Stimulated activated effector memory CD8-positive, alpha-beta T cell treated with anti-CD3 and anti-CD28 coated beads, Interleukin-12 subunit alpha, Interleukin-12 subunit beta, amount 100 ng/mL, for 72 hours (primary cell): ENCODE measurements at places on chromosomes 1 and 21.

GRCh38 chr1:43296207-43296606 lies 4.6 kb upstream of the TIE1 start:
- DNase-seq, result no peak

DNA sequence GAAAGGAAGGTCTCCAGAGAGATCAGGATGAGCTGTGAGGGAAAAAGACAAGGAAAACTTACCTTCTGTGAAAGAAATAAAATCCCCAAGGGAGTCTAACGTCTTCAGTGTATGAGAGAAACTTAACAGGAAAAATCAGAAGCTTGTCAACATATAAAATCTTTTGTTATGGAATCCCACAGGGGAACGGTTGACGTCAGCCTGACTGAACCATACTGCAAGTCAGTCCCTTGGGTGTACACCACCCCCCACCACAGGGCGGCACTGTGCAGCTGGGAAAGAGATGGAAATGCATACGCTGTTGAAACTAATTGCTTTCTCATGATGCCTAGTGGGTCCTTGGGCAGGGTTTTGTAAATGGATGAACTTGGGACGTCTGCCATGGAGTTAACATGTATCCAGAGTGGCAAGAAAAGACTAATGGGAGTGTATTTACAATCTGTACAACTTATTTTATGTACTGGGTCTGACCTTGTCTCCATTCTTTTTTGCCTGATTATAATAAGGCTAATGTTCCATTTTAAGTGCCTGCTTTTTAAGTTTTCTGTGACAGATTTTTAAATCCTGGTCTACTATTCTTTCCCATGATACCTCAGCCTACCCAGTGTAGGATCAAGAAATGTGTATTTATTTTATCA lies 22.7 kb downstream of the UTP25 start:
- no peak for DNase-seq

GRCh38 chr1:42951588-42951987 lies 7.1 kb downstream of the SLC2A1 start:
- DNase-seq, result no peak

DNA sequence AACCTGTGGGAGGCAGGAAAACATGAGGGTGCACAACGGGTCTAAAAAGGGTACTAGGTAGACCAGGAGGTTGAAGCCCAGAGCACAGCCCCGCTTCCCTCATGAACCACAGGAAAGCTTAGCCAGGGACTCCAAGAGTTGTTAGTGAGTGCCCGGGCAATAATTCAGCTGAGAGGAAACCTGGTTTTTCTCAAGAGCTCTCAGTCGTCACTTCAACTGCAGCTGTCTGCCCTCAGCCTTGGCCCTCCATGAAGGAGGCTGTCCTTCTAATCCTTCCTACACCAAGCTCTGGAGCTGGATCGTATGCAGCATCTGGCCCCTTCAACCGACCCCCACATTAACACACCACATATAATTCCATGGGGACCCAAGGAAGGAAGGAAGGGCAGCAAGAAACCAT lies 77.0 kb upstream of the BACE2 start:
- no peak for DNase-seq

- DNase-seq, result no peak
These were observed 17.1 kb downstream of the SOAT1 start for GRCh38 chr1:179310721-179311120.

DNA sequence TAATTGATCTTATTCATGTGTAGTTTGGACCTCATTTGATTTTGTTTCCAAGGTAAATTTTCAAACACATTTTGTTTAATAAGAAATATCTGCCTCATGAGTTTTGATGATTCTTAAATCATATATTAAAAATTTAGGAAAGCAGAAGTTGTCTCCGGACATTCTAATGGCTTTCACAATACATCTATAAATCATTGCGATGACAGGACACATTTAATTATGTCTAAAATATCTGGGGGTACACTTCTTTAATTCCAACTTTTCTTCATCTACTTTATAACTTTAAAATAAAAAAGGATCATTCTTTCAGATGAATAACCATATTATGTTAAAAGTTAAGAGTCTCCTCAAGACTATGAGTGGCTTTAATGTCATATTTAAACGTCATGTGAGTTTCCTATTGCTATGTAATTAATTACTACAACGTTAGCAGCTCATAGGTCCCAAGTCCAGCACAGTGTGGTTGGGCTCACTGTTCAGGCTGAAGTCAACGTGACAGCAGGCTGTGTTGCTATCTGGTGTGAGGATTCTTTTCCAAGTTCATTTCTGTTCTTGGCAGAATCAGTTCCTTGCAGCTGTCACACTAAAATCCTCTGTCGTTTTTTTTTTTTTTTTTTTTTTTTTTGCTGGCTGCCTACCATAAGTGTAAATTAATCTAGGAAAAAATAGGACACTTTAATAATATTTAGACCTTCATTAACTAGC lies 893.5 kb downstream of the LTN1 start:
- DNase-seq, result no peak

GRCh38 chr1:232986527-232986922 lies 36.1 kb downstream of the NTPCR start:
- no peak for DNase-seq

- DNase-seq, result no peak
These were observed 89.9 kb upstream of the SSX2IP start for GRCh38 chr1:84780000-84780716.

- DNase-seq, result no peak
These were observed at the start of gene GPR61 for GRCh38 chr1:109539676-109540075. Gene GPR61, plus strand, starts transcription at chr1:109539872. Its CDS starts 3,151 bp downstream, at chr1:109543023.

- no peak for DNase-seq
These were observed 4.2 kb downstream of the FABP3 start for GRCh38 chr1:31368611-31369107.

- peak; percentile 33 for DNase-seq
These were observed 3.5 kb downstream of the FCRLA start for GRCh38 chr1:161710560-161710959.

GRCh38 chr1:197178998-197179397 lies 32.5 kb upstream of the ASPM start:
- no peak for DNase-seq

- peak; percentile 78 for DNase-seq
These were observed 930 bp downstream of the CDC14A start for GRCh38 chr1:100353071-100353801.

DNA sequence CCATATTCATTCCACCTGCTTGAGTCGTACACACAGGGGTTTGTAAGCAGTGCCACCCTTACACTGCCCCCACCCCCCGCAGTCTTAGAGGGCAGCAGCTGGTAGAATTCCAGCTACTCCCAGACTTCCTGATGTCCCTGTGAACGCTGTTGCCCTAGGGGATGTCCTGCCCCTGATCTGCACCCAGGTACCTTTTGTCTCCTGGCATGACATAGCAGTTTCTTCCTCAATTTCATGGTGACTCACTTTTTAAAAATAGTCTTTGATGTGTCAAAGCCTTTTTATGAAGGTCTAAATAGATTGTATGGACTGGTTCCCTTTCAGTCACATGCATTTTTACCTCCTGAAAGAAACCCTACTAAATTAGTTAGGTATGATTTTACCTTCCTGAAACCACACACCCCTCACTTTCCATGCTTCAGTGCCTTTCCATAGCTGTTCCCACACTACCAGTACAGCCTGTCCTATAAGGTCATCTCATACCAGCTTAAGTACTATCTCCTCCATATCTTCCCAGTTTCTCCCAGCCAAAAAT lies 76.4 kb downstream of the ST3GAL3 start:
- no peak for DNase-seq

GRCh38 chr1:40072142-40072541 lies 24.9 kb downstream of the PPT1 start:
- no peak for DNase-seq

DNA sequence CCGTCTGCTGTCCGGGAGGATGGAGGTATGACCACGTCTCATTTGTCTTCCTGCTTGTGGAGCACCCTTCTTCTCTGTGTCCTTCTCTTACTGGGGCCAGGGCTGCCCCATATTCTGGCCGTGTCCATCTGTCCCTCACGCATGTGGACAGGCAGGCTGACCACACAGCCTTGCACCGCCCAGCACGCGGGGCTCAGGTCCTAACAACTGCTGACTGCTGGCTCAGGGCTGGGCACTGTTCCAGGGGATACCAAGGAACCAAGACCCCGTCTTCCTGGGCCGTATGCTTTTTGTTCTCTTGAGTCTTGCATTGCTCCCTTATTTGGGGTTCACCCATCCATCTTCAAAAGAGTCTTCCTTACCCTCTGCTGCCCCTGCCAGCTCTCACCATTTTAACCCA lies 17.5 kb upstream of the SPSB1 start:
- DNase-seq, result no peak

GRCh38 chr1:152870831-152871730 lies 7.0 kb upstream of the SMCP start:
- no peak for DNase-seq

DNA sequence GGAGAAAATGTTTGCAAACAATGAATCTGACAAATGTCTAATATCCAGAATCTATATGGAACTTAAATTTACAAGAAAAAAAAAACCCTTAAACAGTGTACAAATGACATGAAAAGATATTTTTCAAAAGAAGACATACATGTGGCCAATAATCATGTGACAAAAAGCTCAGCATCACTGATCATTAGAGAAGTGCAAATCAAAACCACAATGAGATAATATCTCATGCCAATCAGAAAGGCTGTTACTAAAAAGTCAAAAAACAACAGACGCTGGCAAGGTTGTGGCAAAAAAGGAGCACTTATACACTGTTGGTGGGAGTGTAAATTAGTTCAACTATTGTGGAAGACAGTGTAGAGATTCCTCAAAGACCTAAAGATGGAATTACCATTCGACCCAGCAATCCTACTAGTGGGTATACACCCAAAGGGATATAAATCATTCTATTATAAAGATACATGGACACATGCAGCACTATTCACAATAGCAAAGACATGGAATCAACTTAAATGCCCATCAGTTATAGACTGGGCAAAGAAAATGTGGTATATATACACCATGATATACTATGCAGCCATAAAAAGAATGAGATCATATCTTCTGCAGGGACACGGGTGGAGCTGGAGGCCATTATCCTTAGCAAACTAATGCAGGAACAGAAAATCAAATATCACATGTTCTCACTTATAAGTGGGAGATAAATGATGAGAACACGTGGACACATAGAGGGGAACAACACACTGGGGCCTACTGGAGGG lies 123.2 kb downstream of the PTPRC start:
- DNase-seq, result no peak

DNA sequence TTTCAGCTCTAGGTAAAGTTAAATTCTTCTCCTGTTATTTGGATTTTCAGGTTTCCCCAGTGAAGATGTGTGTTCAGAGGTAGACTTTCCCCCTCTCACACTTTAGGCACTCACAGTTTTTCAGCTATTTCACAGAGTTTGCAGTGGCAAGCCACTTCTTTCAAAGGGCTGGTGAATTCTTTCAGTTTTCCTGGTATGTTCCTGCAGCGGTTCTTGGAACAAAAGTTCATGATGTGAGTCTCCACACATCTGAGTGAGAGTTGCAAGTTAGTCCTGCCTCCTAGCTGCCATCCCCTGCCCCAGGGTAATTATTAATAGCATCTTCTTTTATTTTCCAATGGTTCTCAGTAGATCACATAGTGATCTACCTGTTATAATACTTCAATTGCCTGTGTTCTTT lies 27.3 kb upstream of the CD84 start:
- DNase-seq, result no peak

- DNase-seq, result peak; percentile 91
These were observed at the start of gene CDC42 for GRCh38 chr1:22052115-22053016. Gene CDC42, plus strand, starts transcription at chr1:22052709. Its CDS starts 25,770 bp downstream, at chr1:22078479.

- no peak for DNase-seq
These were observed 26.4 kb downstream of the MEGF6 start for GRCh38 chr1:3584915-3585314.

GRCh38 chr21:15127437-15127836 lies 62.6 kb upstream of the NRIP1 start:
- no peak for DNase-seq

DNA sequence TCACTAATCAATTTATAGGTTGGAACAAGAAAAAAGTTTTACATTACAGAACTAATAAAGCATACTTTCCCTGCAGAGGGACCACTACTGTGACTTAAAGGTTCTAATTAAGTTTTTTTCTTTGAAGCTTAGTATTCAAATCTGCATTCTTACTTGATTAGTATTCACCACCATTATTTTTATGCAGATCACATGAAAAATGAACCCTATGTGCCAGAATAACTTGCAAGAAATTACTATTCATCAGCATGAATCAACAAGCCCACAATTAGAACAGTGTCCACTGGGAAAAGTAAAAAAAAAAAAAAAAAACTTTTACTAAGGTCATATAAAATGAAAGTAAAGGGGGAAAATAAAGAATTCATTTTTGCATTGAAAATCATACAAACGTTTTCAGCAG lies 90.8 kb downstream of the SMYD3 start:
- no peak for DNase-seq

- DNase-seq, result no peak
These were observed 3.3 kb downstream of the TMEM51 start for GRCh38 chr1:15156807-15157380.

DNA sequence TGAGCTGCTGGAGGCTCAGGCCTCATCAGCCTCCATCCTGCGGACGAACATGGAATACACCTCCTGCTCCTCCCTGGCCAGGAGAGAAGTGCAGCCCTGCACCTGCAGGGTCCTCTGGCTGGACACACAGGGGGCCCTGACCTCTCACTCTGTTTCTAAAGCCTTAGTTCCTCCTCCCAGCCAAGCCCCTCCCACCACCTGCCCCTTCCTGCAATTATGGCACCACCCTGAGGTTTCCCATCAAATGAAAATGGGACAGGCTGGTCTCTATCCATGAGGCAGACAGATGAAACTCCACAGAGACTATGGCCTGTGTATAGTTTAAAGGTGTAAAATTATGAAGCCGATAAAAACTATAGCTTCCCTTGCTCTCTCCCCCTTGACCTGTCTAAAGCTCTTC lies 42.6 kb downstream of the CACNA1S start:
- no peak for DNase-seq

GRCh38 chr1:179095924-179096323 lies 14.1 kb downstream of the TOR3A start:
- DNase-seq, result no peak
